Gastroesophageal sphincter (tissue), 4 donors: ENCODE measurements at places on chromosomes 3 and 15.

- no peak for ATAC-seq
Measured at GRCh38 chr15:92749216-92749615, 93.6 kb upstream of the FAM174B start.

DNA sequence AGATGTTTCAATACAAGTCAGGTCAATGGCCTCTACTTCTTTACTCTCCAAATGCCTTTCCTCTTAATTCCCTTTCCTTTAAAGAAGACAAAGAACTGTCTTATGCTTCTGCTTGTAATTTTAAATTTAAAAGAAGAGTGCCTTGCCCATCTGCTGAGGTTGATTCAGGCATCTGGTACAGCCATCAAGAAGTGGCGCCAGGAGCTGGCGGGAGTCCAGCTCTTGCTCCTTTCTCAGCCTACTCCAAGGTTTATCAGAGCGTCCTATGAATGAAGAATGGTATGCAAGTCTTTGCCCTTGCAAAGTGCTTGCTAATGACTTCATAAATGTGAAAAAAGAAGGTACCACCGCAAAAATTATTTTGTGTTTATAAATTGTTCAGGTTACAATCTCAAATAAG, 294.6 kb upstream of the TGFBR2 start:
- ATAC-seq, result no peak

- no peak for ATAC-seq
Measured at GRCh38 chr3:184382326-184383032, 2.6 kb downstream of the CHRD start.

- ATAC-seq, result no peak
Measured at GRCh38 chr3:70832834-70833205, 520.4 kb upstream of the MDFIC2 start.

GRCh38 chr3:114285648-114286230, 8.1 kb upstream of the TIGIT start:
- no peak for ATAC-seq

DNA sequence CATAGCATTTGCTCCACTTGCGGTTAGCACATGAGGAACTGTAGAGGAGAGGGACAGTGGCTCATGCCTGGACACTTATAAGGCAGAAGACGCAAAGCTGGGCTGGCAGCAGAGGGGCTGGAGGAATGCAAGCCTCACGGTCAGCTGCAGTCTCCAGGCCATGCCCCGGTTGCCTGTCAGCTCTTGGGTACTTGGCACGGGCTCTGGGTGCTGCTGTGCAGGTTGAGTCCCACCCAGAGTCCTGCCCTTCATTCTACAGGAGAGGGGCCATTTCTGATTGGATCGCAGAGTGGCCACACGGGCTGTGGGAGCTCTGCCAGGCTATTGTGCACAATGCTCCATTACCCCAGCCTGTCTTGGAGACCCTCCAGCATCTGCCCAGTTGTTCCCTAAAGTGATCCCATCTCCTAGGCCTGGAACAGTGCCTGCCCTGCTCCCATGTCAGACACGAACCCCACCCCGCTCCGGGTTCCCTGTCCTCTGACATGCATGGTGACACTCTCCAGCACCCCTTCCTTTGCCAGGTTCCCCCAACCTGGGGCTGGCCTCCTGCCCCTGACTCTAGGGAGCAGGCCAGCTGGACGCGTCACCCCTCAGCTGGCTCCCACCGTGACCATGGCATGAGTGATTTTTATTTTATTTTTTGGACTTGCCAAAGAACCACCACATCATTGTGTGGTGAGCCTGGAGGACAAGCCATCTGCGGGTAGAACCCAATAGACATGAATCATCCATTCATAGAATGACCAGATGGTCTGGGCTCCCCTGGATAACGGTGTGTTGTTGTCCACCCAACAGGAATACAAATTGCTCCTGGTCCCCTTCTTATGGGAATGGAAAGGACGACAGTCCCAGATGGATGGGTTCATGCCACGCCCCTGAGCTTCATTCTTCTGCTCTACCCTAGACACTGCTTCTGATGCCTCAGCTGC, 51.0 kb upstream of the KLF13 start:
- ATAC-seq, result no peak

DNA sequence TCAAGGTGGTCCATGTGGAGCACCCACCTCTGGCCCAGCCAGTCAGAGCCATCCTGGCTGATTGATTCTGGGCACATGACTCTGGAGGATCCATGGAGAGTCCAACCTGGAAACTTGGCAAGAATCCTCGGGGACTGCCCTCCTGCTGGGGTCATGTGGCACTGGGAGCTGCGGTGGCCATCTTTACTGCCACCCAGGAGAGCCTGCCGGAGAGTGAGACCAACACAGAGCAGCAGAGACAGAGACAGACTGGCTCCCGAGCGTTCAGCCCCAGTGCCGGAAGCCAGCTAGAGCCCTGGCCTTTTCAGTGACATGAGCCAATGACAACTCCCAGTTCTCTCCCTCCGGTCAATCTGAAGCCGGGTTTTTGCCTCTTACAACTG, 11.5 kb upstream of the GATA2 start:
- ATAC-seq, result no peak

DNA sequence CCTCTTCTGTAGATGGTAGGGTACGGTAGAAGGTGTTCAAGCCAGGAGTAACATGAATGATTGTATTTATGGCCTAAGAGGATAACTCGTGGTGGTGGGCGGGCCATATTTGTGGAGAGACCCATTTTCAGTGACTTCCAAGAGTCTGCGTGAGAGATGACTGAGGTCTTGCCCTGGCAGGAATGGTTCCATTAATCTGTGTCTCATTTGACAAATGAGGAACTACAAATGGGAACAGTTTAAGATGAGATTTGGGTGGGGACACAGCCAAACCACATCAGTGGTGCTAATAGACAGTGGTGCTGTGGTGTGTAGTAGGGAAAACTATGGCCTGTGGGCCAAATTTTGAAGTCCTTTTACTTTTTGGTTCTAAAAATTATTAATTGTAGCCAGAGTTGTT, 47.1 kb downstream of the FLNB start:
- ATAC-seq, result no peak

- ATAC-seq, result no peak
Measured at GRCh38 chr3:79598594-79598993, 169.2 kb downstream of the ROBO1 start.

DNA sequence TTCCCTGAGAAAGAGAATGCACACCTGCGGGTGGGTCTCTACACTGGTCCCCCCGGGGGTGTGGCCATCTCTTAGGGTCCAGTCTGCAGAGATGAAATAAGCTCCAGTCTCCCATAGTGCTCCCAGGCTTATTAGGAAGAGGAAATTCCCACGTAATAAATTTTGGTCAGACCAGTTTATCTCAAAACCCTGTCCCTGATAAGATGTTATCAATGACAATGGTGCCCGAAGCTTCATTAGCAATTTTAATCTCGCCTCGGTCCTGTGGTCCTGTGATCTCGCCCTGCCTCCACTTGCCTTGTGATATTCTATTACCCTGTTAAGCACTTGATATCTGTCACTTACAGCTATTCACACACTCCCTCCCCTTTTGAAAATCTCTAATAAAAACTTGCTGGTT, 46.8 kb downstream of the OR5H15 start:
- ATAC-seq, result no peak

- ATAC-seq, result no peak
Measured at GRCh38 chr15:47711655-47712054, 5.7 kb upstream of the SEMA6D start.
